MCF 10A (cell line): ENCODE measurements at places on chromosomes 1 and 21.
A peak's percentile ranks its signal among the peaks of the same experiment; 100 is the strongest.

DNA sequence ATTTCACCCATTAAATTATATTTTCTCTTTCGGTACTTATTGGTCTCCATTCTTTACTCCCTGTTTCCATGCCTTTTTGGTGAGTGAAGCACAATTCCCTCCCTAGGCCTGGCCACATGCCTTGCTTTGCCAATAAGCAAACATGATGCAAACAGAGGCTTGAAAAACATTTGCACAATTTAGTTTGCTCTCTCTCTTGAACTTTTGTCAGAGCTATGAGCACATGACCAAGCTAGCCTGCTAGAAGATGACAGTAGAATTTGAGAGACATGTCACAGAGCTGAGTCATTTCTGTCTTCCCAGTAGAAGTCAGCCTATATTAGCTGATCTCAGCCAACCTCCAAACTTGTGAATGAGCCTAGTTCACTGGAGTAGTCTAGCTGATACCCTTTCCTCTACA lies 24.6 kb downstream of the ANGPTL3 start:
- DNase-seq = peak; percentile 91

DNA sequence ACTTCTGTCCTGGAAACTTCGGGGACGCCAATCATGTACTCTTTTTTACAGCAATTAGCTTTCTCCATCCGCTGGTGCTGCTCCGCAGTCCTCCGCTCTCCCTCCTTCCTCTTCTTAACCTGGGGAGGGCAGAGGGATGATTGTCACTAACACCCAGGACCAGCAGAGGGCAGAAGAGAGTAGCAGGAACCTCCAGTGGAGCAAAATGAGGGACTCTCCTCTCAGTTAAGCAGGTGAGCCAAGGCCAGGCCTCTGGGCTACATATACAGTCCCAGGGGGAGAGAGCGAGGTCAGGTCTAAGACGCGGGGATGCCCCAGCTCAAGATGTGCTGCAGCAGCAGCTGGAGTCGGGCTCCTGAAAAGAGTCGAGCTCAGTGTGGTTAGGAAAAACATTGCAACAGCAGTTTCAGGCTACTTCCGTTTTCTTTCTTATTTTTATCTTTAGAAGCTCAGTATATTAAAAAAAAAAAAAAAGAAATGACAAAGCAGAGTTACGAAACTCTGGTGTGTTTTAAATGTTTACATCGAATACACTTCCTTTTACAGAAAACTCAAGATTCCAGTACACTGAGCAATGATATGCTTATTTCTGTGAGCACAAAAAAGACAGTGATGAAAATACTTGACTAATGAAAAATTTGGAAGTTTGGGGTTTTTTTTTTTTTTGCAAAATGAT lies 25.7 kb upstream of the NLRP3 start:
- DNase-seq = peak; percentile 96

DNA sequence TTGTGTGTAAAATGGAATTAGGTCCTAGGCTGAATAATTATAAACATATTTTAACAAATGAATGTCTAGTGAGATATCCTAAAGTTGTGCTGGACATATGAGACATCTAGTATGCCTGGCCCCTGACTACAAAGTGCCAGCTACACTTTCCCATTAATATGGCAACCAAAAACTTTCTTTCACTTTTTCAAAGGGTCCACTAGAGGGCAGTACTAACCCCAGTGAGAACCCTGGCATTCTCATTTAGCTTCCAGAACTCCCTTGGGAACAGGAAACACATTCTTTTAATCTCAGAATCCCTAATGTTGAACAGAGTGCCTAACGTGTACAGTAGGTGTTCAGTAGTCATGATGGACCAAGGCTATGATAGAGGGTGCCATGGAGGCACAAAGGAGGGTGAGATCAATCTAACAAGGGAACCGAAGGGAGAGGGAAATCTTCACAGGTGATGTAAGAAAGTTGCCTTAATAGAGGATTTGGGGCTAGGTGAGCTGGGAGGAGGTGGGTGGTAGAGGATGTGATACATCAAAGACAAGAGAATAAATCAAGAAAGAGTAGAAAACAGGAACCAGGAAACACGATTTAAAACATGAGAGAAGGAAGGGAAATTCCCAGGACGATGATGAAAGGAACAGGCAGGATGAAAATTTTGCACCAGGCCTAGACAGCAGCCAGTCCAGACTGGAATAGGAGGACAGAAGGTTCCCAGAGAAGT lies 41.6 kb downstream of the NSL1 start:
- peak; percentile 90 for DNase-seq

DNA sequence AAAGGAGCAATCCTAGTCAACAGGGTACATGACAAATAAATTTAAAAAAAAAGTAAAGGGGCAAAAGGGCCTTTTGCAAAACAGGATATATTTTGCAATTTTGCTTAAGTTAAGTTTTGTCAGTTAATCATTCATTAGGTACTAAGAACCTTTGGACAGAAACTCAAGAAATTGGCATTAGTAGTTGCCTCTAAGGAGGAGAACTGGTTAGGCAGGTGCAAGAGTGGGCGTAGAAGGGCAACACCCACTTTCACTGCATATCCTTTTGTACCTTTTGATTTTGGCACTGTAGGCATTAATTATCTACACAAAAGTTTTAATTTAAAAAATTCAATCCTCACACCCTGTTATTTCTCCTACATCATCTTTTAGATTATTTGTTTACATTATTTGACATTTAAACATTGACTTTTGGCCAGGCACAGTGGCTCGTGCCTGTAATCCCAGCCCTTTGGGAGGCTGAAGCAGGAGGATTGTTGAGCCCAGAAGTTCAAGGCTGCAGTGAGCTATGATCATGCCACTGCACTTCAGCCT lies 4.3 kb downstream of the DDAH1 start:
- no peak for DNase-seq

DNA sequence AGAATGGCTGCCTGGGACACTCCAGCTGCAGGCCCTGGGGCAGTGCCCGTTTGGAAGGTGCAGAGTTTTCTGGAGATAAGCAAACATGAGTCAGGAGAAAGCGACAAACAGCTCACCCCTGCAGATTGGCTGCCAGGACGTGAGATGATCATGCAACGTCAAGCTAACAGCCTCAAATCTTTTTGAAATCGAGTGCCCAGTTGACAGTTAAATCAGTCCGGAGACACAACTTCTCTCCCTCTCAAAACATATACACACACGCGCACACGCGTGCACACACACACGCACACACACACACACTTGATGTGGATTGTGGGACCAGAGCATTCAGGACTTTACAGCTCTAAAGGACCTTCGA lies 49.4 kb downstream of the TENT5C start:
- peak; percentile 73 for DNase-seq

GRCh38 chr1:32920833-32921232 lies 19.6 kb upstream of the TMEM54 start:
- DNase-seq = no peak

GRCh38 chr21:38170283-38170682 lies 86.5 kb upstream of the KCNJ15 start:
- peak; percentile 68 for DNase-seq

GRCh38 chr1:76666499-76666898 lies 200.8 kb upstream of the ST6GALNAC5 start:
- DNase-seq = no peak

DNA sequence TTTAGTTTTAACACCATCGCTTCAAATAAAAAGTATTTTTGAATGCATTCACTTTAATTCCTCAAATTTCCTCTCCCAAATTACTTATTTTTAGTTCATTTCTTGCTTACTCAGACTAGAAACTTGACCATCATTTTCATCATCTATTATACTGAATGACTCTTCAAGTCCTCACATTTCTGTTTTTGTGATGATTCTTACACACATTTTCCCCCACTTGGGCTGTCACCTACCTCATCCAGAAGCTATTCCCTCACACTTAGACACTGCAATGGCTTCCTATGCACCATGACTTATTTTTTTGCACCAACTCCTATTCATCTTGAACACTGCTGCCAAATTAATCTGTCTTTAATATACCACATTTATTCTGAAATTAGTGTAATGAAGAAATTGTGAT lies 239.6 kb upstream of the DUSP10 start:
- DNase-seq = no peak

GRCh38 chr1:174764191-174764590 lies 235.6 kb upstream of the CACYBP start:
- no peak for DNase-seq

DNA sequence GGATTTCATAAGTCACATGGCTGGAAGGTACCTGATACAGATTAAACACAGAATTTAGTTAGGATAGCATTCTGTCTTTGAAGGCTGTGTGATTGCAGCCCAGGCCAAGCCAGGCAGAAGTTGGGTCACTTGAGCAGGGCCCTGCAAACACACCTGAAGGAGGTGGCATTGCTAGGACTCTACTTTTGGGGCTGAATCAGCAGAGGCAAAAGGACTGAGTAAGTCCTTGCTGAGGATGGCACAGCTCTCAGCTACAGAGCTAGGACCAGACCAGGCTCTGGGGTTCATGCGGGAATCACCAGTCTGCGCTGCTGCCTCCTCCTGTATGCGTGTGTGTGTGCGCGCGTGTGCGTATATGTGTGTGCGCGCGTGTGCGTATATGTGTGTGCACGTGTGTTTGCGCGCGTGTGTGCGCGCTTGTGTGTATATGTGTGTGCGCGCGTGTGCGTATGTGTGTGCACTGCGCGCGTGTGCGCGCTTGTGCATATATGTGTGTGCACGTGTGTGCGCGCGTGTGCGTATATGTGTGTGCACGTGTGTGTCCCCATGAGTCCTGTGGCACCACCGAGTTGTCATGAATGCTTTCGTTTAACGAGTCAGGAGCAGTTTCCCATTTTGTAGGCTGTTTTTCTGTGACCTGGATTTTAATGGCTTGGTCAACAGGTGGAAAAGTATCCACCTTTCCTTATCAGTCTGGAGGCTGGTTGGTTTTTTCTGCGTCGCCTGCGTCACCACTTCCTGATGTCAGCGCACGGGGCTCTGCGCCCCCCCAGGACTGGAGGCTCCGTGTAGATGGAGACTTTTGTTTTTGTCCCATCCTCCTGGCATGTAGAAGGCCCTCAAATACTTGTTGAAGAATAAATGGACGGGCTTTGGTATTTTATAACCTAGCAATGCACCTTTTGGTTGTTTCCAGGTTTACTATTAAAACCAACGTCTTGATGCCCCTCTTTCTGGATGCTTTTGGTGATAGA lies 34.7 kb downstream of the ADARB1 start:
- no peak for DNase-seq

DNA sequence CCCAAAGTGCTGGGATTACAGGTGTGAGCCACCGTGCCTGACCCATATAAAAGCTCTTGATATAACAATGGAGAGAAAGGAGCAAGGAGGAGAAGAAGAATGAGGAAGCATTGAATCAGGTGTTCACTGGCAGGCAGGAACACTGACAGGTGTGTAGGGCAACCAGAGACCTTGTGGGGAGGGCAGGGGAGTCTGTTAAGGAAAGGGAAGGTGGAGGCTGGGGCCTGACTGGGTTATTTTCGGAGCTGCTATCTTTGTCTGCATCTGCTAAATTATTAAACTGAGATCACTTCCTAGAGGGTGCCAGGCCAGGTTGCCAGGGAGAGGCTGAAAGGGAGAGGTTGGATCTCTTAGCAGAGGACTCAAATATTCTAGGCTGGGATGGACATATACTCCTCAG lies 6.8 kb upstream of the TRNP1 start:
- DNase-seq = no peak

DNA sequence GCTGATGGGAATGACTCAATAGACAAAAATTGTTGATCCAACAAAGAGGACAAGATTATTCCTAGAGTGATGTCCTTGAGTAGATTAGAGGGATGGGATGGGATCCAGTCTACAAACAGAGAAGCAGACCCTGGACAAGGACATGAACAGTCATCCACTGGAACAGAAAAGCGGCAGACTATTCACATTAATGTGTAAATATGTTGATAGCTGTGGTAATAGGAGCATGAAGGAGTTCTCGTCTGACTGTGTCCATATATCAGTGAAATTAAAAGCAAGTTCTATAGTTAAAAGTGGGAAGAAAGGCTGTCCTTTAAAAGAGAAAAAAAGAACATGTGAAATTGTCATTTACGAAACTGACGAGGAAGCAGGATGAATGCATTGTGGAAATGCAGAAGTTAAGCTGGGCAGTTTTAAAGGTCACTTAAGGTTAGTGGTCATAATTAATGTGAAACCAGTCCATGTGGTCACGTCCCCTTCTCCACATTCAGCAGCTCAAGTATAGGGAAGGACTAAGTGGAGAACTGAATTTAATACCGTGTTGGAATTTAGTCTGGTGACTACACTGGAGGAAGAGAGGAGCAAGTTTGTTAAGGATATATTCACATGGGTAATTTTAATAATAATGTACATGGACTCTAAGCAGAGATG lies 62.1 kb downstream of the PIK3R3 start:
- DNase-seq = no peak

- DNase-seq = no peak
Observed at GRCh38 chr1:111717450-111717849, 21.7 kb downstream of the INKA2 start.

DNA sequence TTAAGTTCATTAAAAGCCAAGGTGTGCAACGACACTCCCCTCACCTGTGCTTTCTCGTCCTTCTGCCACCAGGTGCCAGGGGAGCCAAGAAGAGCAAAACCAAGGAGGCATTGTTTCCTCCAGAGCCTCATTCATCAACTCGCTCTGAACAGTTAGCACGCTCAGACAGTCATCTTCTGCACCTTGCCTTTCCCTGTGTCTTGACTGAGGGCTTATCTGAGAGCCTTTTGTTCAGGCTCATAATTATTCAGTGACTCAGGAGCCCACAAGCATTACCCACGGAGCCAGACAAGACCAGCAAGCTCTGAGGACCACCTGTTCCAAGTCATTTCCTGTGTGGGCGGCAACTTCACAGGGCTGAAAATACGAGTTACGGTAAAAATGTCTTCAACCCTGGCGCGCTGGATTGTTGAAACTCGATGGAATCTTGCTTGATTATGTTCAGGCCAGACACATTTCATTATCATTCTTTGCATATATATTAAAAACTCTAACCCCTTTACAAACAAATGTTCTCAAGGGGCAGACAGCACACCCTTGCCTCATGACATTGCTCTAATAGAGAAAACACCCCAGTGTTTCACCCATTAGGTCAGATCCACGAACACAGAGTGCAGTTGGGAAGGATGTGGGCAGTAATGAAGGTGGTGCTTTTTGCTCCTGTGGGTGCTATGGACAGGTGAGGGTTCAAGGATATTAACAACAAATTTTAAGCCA lies 89.7 kb upstream of the RUNX1 start:
- peak; percentile 45 for DNase-seq

- no peak for DNase-seq
Observed at GRCh38 chr1:5690291-5690690, 301.9 kb downstream of the NPHP4 start.

- DNase-seq = no peak
Observed at GRCh38 chr1:103243481-103243880, 135.2 kb upstream of the COL11A1 start.

GRCh38 chr21:38819719-38820159 lies 14.0 kb downstream of the ETS2 start:
- DNase-seq = peak; percentile 71

DNA sequence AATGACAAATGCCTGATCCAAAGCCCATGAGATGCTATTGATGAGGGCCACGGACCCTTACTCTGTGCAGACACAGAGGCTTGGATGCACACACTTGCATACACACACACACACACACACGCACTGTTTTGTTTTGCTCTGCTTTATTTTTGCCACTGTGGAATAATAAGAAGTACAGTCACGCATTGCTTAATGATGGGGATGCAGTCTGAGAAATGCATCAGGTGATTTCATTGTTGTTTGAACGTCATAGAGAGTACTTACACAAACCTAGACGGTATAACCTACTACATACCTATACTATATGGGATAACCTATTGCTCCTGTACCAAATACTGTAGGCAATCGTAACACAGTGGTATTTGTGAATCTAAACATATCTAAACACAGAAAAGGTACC lies 104.4 kb downstream of the RHOU start:
- DNase-seq = no peak

GRCh38 chr1:78237364-78237916 lies 191.7 kb downstream of the GIPC2 start:
- peak; percentile 94 for DNase-seq

- no peak for DNase-seq
Observed at GRCh38 chr1:235650341-235651169, 971 bp upstream of the GNG4 start.
